ENCODE measurements at places on chromosomes 2 and 18. TPM values are rescaled to one million over a fixed set of nuclear protein-coding genes. Genes with fewer than 3 reads are reported as not detected.

DNA sequence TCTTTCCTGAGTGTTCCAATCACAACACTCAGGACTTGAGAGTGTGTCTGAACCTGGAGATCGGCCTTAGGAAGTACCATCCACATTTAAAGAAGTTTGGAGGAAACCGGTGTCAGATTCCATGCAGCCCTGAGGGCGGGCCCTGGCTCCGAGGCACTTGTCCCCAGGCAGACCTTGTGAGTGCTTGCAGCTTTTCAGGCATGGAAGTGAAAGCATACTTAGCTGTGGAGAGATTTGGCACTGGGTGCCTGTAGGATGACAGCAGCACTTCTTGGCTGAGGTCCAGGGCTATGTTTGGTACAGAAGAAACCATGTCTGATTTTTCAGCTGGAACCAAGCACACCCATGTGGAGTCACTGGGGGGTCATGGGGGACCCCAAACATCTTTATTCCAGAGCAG is 230.8 kb downstream of the SEPTIN10 start:
- no peak for DNase-seq

DNA sequence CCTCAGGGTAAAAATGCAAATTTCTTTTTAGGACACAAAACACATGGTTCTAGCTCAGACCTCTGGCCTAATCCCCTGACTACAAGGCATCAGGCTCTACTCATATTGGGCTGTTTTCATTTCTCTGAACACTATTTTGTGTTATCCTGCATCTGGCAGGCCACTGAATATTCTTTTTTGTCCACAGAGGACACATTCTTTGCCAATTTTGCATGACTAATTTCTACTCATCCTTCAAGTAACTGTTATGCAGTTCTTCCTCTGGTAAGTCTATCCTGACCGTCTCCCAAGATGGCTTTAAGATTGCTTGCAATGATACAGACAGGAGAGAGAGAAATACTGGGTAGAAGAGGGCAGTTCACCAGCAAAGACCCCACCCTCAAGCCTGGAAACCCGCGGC is 107.6 kb upstream of the RGPD4 start:
- no peak for DNase-seq

DNA sequence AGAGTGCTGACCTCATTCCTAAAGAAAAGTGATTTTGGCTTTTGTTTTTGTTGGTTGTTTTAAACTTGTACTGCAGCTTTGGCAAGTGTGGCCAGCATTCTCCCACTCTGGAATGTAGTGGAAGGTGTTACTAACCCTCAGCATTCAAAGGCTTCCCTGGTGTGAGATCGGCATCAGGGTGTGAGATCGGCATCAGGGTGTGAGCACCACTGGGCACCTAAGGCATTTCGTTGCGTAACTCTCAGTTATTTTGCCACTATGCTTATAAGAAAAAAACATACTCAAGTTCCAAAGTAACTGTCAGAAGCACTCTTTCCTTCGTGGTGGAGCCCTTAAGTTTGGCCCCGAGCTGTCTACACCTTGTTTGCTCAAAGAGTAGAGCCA is 1.7 kb downstream of the CYBRD1 start:
- DNase-seq, result no peak

DNA sequence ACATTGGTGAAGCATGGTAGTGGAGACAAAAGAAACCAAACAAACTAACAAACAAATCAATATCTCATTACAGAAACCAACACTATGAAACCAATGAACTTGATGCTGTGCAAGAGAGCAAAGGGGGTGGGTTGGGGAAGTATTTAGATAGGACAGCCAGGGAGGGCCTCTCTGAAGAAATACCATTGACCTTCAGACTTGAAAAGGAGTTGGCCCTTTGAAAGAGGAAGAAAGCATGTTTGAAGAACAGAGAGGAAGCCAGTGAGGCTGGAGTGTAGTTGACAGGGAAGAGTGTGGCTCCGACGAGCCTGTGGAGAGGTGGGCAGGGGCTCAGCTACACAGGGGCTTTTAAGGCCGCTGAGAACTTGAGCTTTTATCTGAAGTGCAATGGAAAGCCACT is 151.0 kb upstream of the GATA6 start:
- DNase-seq, result no peak

- no peak for DNase-seq
These were observed 42.5 kb downstream of the PSD4 start for GRCh38 chr2:113216321-113216720.

DNA sequence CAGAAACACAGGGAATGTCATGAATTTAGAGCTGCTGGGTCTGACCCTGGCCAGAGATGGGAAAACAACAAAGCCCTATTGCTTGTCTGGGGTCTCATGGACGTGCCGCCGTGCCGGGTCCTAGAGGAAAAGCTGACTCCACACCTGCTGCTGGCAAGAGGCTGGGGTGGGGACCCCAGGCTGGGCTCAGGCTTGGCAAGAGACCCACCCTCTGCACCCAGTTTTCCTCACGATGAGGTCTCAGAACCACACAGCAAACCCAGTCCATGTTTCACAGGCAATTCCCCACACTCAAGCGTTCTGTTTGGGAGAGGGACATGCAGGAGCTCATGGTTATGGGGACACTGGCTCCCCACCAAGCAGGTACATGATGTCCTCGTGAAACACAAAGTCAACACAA is 367.3 kb upstream of the SALL3 start:
- no peak for DNase-seq

GRCh38 chr18:13161276-13161899 is 57.2 kb upstream of the LDLRAD4 start:
- no peak for DNase-seq

GRCh38 chr2:224165901-224166319 is 126.8 kb upstream of the SERPINE2 start:
- DNase-seq, result no peak

- DNase-seq, result no peak
These were observed 42.3 kb downstream of the XRCC5 start for GRCh38 chr2:216151313-216152025.

- DNase-seq, result no peak
These were observed 3.4 kb downstream of the MBD1 start for GRCh38 chr18:50277942-50278341.

- peak; percentile 24 for DNase-seq
These were observed 7.7 kb upstream of the GPC1 start for GRCh38 chr2:240427729-240428128.

- DNase-seq, result no peak
These were observed 218.8 kb upstream of the NRP2 start for GRCh38 chr2:205463466-205464025.

DNA sequence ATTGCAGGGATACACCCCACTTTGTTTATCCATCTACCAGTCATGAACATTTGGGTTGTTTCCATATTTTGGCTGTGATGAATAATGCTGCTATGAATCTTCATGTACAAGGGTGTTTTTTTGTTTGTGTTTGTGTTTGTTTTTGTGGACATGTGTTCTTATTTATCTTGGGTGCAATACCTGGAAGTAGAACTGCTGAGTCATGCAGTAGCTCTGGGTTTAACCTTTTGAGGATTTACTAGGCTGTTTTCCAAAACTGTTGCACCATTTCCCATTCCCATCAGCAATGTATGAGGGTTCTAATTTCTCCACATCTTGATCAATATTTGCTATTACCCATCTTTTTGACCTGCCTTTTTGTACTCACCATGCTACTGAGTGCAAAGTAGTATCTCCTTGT is 140.0 kb upstream of the CYP1B1 start:
- no peak for DNase-seq

DNA sequence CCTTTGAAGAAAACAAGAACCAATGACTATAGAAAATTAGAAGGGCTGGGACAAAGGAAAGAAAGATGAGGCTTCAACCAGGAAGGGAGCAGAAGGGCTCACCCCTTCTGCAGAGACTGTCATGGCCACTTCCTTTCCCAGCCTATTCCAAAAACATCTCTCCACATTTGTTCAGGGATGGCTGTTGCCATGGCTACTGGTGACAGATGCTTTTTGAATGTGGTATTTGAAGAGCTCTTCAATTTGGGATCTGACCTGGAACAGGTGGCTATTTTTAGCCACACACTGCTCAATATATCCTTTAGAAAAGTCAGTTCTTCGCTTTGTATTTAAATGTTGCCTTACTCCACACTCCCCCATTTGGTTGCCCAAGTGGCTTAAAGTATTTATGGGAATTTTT is 64.1 kb upstream of the LCLAT1 start:
- DNase-seq, result no peak

GRCh38 chr2:201008296-201008829 is 44.9 kb upstream of the ORC2 start:
- no peak for DNase-seq

GRCh38 chr2:71608034-71608433 is 154.7 kb downstream of the DYSF start:
- DNase-seq, result no peak

DNA sequence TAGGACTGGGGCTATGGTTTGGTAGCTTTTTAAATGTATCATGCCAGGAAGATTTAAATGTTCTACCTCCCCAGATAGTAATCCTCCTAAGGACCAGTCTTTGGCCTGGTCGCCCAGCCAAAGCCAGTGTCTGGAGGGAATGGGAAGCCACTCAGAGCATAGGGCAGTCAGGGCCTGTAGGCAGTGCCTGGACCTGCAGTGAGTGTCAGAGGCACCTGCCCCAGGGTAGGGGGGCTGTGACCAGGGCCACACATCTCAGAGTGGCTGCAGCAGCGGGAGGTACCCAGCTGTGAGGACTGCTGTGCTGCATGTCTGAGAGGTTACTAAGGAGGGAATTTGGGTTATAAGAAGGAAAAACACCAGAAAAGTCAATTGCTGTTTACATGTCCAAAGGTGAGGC is 57.7 kb downstream of the MYT1L start:
- no peak for DNase-seq

GRCh38 chr2:49831698-49832367 is 677.5 kb upstream of the FSHR start:
- DNase-seq, result no peak

- no peak for DNase-seq
These were observed 291.2 kb downstream of the NEDD4L start for GRCh38 chr18:58335223-58335622.

DNA sequence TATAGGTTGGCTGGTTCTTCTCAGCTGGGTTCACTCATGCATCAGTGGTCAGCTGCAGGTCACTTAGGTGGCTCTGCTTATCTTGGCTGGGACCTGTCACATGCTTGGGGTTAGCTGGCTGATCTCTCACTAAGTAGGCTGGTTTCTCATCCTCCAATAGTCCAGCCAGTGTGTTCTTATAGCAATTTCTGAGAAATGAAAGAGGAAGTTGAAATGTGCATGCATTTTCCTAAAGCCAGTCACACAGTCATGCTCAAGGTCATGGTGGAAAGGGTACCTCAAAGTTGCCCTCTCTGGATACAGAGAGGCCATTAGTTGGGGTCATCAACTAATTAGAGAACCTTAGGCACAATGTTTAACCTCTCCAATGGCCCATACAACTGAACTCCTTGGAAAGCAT is 64.4 kb downstream of the KLHL29 start:
- no peak for DNase-seq

DNA sequence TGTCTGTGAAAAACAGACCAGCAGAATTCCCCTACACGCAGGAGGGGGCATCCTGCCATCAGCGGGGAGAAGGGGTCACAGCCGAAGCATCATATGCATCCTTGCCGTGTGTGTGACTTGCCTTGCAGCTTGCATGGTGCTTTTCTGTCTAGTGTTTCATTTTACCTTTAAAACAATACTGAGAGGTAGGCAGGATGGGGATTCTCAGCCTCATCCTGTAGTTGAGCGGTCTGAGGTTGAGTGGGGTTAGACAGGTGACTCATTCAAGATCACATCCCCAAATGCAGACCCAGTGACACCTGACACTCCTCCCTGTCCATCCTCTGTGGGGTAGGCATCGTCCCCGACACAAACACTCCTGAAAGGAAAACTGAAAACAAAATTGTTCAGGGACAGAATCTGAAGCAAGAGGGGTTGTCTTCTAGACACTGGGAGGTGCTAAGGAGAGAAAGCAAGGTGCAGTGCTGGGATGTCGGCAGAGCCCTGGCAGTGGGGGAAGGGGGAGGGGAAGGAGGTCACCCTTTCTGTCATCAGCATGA is 7.9 kb downstream of the ARL4C start:
- peak; percentile 79 for DNase-seq

DNA sequence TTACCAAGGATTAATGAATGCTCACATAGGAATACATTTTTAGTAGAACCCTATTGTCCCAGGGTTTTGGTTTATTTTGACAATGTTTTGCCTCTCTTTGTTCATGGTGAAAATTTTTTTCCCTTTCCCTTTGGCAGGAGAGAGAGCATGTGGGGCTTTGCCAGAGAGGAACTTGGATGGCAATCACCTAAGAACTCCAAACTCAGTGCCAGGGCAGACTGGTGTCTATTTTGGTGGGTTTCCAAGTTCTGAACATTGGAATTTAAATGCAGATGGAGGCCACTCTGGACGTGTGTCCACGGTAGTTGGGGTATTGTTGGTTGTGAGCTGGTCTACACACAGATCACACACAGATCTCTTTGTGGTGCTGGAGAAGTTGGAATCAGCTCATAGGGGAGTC is 2091.1 kb upstream of the PIK3C3 start:
- DNase-seq, result no peak

GRCh38 chr2:46878886-46879285 is 36.7 kb downstream of the MCFD2 start:
- DNase-seq, result no peak

DNA sequence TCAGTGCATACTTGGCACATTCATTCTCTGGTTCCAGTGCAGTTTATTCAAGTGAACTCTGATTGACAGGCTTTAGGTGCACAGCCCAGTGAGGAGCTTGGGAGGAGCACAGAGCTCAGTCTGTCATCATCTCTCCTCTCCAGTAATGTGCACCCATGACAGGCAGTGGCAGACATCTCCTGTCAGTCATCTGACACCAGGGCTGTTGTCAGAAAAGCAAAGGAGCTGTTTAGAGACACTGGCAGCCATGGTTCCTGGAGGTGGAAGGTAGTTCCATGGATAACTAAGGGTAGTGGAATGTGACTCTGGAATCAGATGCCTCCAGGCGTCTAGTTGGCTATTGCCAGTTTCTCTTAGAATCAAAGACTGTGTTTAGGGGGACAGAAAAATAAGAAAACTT is 308.8 kb downstream of the DCDC2C start:
- DNase-seq, result no peak

Gene STPG4
- not detected for total RNA-seq

Gene PROKR1
- 0.52 TPM for total RNA-seq

Gene ZNF396
- total RNA-seq, result 0.99 TPM

Gene FAHD2B
- total RNA-seq, result 20.5 TPM

Gene RRM2
- 424 TPM for total RNA-seq

Gene ATOH8
- total RNA-seq, result not detected

Gene AFF3
- total RNA-seq, result 2.9 TPM

Gene EMILIN1
- 0.76 TPM for total RNA-seq

Gene TGFA
- 0.25 TPM for total RNA-seq

Gene CNNM4
- total RNA-seq, result 6.2 TPM

Gene METTL5
- 115 TPM for total RNA-seq

Gene C2orf72
- 2.4 TPM for total RNA-seq

Gene BOK
- 0.08 TPM for total RNA-seq

Gene FAM237A
- total RNA-seq, result not detected

Gene EPAS1
- 1.5 TPM for total RNA-seq

Gene C1QL2
- total RNA-seq, result not detected

Gene MC5R
- total RNA-seq, result not detected

Gene LIMS4
- total RNA-seq, result 0.48 TPM

Gene C2orf80
- total RNA-seq, result not detected

Gene CGREF1
- 8.8 TPM for total RNA-seq

Gene NOL4
- not detected for total RNA-seq

Gene GCG
- total RNA-seq, result not detected

Gene ABCG5
- not detected for total RNA-seq

Measured in activated naive CD8-positive, alpha-beta T cell treated with anti-CD3 and anti-CD28 coated beads for 36 hours (primary cell).